Daoy (cell line): ENCODE measurements at places on chromosomes 13 and 19.
A peak's percentile ranks its signal among the peaks of the same experiment; 100 is the strongest.

DNA sequence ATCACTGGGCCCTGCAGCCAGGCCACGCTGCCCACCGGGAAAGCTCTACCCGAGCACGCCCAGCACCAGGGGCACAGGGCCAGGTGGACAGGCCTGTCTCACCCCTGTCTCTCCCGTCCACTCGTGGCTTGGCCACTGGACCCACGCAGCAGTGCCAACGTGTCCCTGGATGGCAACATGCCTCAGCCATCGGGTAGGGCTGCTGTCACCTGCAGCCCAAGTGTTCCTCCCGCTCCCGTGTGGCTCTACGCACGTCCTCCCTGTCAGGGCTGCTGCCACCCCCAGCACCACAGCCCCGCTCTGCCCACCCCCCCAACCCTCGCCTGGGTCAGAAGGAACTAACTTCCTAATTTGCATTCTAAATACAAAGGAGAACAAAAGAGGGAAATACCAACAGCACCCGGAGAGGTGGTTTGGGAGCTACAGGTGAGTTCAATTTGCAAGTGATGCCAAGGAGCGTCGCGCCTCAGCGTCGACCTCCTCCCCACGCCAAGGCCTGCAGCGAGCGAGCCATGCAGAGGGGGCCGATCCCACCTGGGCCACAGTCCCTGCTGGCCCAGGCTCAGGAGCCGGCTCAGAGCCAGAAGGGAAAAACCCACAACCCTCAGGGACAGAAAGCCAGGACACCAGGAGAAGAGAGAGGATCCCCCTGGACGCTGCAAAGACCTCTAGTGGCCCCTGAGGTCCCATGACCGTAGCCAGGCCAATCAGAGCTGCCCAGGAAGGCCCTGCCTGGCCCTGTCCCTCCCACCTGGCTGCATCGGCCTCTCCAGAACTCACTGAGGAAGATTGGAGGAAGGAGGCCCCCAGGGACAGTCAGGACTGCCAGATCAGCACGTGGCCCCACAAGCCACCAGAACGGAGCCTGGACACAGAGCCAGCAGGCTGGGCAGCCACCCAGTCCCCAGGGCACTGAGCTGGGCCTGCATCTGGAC is 128.4 kb upstream of the SPACA7 start:
- no peak for DNase-seq

DNA sequence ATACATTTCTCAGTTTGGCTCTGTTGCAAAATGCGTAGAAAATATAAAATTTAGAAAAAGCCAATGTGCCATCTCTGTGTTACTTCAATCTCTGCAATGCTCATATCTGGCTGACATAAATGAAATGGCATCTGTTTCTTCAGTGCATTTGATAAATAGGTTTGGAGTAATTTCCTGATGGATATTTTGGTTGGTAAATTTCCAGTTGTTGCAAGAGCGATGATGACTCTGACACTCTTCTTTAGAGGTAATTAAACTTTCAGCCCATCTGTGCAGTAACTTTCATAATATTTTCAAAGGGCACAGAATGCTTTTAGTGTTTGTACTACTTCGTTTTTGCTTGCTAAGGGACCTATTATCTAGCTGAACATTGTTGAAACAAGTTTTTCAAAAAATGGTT is 1286.4 kb downstream of the PCDH9 start:
- DNase-seq: no peak

DNA sequence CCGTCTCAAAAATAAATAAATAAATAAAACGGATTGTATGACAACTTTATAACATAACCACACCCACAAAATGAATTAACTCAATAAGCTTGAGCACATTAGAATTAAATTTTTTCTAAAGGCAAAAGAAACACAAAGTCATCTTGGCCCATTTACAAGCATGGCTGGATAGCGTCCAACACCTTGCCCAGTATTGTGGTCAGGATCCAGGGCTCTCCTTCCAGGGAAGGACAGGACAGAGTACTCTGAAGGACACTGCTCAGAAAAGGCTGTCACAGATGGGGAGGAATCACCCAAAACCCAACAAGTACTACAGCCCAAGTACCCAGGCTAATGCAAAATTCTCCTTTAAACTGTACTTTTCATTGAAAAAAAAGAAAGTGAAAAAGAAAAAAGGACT is 27.1 kb downstream of the SUGP2 start:
- no peak for DNase-seq

GRCh38 chr19:29084266-29084665 is 128.7 kb downstream of the UQCRFS1 start:
- DNase-seq: peak; percentile 11

DNA sequence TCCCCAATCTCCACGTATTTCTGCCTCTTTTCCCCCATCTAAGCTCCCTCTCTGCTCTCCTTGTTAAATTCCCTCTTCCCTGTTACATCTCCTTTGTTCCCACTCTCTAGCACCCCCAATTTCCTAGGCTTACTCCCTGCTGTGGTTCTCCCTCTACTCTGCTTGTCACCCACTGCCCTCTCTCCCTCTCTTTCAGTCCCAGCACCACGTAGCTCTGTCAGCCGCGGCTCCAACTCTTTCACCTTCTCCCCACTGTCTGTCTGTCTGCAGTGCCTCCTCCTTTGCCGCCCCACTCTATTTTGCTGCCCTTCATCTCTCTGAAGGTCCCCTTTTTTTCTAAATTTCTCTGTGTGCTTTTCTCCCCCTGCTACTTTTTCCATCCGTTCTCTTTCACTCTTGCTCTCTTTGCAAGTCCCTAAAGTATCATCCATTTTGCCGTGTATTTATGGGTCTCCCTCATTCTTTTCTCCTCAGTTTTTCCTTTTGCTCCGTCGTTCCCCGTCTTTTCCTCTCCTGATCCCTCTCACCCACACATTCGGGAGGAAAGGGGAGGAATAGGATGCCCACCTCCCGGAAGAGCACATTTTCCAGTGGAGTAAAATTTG is 937 bp downstream of the ZNF841 start:
- DNase-seq: peak; percentile 4

GRCh38 chr13:96958286-96958891 is 35.9 kb downstream of the OXGR1 start:
- DNase-seq: peak; percentile 7

- no peak for DNase-seq
Measured at GRCh38 chr13:97082461-97083207, 88.4 kb upstream of the OXGR1 start.

DNA sequence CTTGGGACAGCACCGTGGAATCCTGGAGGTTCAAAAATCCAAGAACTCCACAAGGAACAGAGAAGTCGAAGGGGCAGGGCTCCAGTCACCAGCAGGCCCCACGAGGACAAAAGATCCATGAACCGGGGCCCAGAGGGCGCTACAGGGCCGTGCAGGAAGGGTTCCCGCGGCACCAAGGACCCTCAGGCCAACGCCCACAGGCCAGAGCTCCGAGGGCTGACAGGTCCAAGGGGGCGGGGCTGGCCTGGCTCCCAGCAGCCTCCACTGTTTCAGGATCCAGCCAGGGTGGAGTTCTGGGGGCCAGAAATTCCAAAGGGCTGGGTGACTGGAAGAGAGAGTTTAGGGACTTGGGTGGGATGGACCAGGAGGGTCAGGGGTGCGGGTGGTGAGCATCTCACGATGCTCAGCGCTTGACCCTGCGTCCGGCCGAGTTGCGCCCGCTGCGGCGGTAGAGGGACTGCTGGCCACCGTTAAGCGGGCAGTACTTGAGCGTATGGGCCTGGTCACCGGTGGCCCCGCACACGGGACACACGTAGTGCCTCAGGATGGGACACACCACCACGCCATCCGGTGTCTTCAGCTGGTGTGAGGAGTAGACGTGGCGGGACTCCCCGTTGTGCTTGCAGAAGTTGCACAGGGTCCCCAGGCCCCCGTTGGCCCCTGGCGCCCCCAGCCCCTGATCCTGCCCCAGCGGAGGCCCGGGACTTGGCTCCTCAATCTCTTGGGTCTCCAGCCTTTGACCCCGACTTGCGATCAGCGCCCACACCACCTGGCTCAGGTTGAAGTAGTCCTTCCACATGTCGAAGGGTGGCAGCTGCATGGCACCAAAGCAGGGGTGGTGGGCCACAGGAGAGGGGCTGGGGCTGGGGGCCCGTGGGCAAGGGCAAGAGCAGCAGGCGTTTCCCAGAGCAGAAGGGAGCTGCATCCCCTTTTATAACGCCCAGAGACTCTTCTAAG is at the start of gene NANOS2:
Gene NANOS2 (minus strand): TSS at position 905 of the 957 bp plus-strand sequence. CDS start 85 bp downstream, at position 820.
- peak; percentile 65 for DNase-seq

GRCh38 chr13:110617321-110618072 is 2.2 kb downstream of the NAXD start:
- DNase-seq: peak; percentile 36

GRCh38 chr13:30742901-30743300 is 7.6 kb downstream of the ALOX5AP start:
- no peak for DNase-seq

DNA sequence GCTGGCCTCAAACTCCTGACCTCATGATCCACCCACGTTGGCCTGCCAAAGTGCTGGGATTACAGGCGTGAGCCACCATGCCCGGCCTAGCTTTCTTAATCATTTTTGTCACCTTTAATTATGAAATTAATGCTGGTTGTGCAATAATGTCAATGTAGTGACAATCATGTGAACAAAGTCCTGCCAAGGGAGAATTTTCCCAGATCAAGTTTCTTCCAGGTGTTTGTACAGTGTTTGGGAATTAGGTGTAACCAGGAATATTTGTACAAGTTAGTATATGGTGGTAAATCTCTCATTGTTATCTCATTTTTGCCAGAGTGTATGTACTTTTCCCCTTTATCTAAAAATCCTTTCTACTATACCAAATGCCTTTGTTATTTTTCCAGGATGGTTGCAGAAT is 171.1 kb downstream of the UGGT2 start:
- no peak for DNase-seq

- peak; percentile 57 for DNase-seq
Measured at GRCh38 chr13:95834134-95834765, 157.3 kb downstream of the DNAJC3 start.

- peak; percentile 100 for DNase-seq
Measured at GRCh38 chr19:6737284-6737872, at the start of gene GPR108. GPR108 (minus strand) TSS chr19:6737580; CDS start chr19:6737576, 4 bp downstream.

- peak; percentile 7 for DNase-seq
Measured at GRCh38 chr13:43272851-43273250, 249.5 kb downstream of the DNAJC15 start.

- DNase-seq: peak; percentile 88
Measured at GRCh38 chr19:48698046-48698445, 2.3 kb downstream of the FUT2 start.

DNA sequence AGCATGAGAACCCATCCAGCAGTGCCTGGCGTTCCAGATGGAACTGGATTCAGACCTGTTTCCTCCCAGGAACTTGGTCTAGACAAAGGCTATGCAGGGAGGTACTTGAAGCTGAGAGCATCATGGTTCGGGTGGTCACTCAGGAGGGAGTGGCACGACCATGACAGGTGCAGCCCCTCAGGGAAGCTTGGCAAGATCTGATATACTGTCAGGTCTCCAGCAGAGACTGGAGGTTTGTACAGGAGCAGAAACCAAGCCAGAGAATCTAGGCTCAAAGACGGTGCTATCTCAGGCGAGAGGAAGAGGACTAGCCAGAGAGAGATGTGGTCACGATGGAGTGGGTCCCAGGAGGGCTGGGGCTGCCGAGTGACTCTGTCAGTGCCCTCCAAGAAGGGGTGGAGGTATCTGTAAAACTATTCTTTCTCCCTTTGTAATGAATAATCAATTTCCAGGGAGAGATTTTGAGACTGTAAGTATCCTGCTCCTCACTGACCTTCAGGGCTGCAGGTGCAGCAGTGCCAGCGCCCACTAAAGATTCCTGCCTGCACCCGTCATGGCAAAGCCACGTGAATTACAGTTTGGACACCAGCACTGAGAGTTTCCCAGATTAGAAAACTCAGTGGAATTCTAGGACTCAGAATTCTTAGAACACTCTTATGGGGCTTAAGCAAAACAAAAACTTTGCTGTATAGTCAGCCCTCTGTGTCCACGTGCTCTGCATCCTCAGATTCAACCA is 10.2 kb upstream of the DCUN1D2 start:
- DNase-seq: no peak

DNA sequence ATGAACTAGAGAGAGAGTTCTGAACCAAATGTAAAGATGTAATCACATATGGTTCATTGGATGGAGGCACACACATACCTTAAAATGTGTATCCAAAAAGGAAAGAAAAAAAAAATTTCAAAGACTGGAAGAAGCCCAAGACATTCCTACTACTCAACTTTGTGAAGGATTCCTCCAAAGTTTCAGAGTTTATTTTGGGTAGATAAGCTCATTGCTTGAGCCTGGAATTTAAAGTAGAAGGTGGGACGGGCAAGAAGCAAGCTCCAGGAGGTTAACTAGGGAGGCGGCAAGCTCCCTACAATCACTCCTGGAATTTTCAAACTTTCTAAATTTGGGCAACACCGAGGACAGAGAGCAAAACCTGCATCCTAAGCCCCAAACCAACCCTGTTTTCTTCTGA is 1.9 kb downstream of the TSHZ3 start:
- no peak for DNase-seq

- DNase-seq: peak; percentile 53
Measured at GRCh38 chr19:2282062-2282861, at the start of gene PEAK3. PEAK3 (minus strand) TSS chr19:2282175; CDS start chr19:2280931, 1,244 bp downstream.

- no peak for DNase-seq
Measured at GRCh38 chr19:47762615-47763308, 15.7 kb upstream of the SELENOW start.

GRCh38 chr19:38977445-38978325 is 2.1 kb upstream of the FBXO17 start:
- DNase-seq: peak; percentile 80

DNA sequence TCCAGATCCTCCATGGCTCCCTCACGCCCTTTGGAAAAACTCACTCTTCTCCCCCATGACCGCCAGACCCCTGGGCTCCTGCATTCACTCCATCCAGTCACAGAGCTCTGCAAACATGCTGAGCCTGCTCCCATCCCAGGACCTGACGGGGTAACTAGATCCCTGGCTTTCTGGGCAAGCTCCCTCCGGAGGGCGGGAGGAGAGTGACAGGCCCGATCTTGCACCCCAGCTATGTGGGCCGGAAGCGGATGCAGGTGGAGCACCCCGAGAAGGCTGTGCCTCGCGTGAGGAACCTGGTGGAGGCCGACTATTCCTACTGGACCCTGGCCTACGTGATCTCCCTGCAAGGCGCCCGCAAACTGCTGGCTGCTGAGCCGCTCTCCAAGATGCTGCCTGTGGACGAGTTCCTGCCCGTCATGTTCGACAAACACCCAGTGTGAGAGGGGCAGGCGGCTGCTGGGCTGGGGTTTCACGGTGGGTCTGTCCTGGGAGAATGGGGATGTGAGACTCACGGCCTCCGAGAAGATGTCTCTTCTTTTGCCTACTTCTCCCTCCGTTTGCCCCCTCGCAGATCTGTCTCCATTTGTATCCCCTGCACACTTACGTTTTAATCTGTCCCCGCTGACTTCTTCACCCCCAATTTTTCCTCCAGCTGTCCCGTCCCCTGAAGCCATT is 25.2 kb downstream of the COLGALT1 start:
- no peak for DNase-seq

GRCh38 chr13:73898276-73898675 is 235.9 kb downstream of the KLF12 start:
- DNase-seq: no peak

- peak; percentile 46 for DNase-seq
Measured at GRCh38 chr13:41995946-41996345, 35.0 kb upstream of the VWA8 start.
